Daoy (cell line): ENCODE measurements at places on chromosomes 5 and 9.

DNA sequence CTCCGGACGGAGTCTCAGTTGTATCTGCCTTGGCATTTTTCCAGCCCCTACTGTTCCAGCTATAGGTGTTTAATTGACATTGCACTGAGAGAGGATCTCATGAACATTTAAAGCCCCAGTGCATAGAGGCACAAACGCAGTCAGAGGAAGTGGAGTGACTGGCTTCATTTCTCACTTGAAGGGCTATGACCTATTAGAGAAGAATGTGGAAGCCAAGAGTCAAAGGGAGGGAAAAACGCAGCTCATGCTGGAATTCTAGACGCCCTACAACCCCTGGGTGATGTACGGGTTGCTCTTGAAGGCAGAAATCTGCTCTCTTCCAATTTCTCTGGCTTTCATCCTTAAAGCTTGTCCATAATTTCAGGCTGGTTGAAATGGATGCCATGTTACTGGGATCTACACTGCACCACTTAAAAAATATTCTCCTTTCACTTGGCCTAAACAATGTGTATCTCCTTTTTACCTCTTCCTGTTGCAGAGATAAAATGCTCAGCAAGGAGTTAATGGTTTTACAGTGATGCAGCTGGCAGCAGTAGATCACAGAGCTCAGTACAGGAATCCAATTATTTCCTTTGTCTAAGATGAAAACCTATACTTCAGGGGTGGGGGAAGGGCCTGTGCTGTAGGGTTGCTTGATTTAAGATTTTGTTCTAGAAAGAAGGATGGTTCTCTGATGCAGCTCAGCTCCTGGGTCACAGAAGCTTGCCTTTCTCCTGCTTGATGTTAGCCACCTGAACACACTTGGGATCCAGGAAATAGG, 61.8 kb upstream of the MAMDC2 start:
- DNase-seq = peak; percentile 65

DNA sequence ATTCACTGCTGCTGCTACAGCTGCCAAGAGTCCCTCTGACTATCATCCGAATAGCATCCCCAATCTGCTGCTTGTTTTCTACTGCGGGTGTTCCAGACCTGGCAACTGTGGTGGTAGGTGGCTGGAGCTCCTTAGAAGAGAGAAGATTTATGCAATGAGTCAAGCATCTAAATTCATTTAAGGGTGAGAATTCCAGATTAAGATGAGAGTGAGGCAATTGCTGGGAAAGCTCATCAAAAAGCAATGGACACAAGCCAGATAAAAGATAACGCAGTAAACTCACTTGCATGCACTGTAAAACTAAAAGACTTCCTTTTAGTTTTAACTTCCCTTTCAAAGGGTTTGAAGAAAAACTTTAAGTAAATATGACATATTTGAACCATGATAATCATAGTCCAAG, 3.9 kb downstream of the PLK2 start:
- DNase-seq = no peak

GRCh38 chr5:156693113-156693512, 157.0 kb upstream of the PPP1R2B start:
- DNase-seq = no peak

DNA sequence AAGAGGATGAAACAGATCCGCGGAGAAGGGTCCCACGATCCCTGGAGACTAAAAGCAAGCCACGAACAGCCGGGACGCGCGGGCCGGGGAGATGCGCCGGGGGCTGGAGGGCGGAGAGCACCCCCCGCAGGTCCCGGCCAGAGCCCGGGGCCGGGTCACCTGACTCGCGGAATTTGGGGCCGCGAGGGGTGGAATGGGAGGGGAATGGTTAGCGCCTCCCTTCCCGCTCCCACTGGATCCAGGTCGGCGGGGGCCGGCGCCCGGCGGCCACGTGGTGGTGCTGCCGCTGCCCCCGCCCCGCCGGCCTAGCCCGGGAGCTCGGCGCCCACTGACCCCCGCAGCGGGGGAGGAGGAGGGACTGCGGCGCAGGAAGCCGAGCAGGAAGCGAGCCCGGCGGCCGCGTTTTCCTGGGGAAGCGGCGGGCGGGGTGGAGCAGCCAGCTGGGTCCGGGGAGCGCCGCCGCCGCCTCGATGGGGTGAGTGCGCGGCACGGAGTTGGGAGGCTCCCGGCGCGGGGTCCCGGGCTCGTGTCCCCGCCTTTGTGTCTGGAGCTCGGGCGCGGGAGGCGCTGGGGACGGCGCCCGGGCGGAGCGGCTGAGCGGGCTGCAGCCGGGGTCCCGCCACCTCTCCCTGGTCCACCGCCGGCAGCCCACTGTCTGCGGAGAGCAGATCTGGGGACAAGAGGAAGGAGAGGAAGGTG, at the start of gene RAI14:
Gene RAI14 (plus strand): TSS at position 328 of the 699 bp plus-strand sequence. CDS start 30,592 bp downstream, outside the sequence.
- DNase-seq = peak; percentile 87

DNA sequence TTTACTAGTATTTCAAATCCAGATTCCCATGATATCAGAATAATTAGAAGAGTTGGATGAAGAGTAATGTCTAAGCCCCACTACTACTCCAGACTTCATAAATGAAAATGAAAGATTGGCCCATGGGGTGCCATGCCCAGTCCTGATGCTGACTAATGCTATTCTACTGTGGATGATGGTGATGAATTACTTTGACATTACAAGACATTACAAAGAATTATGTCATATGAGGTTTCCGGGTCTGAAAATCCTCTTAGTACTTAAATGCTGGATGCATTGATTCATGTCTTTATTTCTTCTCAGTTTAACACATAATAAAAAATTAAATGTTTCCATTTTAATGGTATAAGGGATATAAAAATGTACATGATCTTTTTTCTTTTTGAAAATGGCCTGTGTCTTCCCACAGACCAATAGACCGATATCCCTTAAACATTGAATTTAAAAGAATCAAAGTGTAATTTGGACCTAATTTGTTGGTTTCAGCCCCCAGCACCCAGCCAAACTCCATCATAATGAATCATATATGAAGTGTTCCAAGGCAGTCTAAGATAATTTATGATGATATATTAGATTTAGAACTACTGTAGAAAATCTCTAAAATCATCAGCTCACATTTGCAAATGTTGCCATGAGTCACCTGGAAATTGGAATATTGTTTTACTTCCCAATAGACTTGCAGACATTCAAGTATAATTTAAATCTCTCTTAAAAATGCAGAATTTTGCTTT, 223.6 kb upstream of the SGCD start:
- DNase-seq = peak; percentile 57

DNA sequence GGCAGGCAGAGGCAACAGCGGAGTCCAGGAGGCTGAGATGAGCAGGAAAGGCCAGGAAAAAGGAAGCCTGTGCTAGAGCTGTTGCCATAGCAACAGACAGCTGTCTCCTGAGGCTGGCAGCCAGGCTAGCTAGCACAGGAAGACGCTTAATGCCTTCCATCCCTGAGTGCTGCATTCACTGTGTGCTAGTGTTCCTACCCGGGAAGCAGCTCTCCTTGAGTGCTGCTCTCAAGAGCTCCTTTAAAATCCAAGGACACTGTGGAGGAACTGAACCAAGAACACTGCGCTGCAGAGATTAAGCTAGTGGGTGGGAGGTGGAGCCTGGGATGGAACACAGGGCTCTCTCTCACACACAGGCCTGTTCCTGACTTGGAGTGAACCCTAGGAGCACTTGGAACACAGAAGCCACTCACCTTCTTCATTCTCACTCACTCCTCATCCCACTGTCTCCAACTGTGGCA, 53.5 kb upstream of the IL7R start:
- peak; percentile 54 for DNase-seq
